ENCODE measurements at places on chromosomes 2 and 18. TPM values are rescaled to one million over a fixed set of nuclear protein-coding genes. Genes with fewer than 3 reads are reported as not detected.
A peak's percentile ranks its signal among the peaks of the same experiment; 100 is the strongest.

The UBXN4 gene
- 134 TPM for total RNA-seq

The DPYSL5 gene
- 313 TPM for total RNA-seq

The CRYGA gene
- total RNA-seq = not detected

DNA sequence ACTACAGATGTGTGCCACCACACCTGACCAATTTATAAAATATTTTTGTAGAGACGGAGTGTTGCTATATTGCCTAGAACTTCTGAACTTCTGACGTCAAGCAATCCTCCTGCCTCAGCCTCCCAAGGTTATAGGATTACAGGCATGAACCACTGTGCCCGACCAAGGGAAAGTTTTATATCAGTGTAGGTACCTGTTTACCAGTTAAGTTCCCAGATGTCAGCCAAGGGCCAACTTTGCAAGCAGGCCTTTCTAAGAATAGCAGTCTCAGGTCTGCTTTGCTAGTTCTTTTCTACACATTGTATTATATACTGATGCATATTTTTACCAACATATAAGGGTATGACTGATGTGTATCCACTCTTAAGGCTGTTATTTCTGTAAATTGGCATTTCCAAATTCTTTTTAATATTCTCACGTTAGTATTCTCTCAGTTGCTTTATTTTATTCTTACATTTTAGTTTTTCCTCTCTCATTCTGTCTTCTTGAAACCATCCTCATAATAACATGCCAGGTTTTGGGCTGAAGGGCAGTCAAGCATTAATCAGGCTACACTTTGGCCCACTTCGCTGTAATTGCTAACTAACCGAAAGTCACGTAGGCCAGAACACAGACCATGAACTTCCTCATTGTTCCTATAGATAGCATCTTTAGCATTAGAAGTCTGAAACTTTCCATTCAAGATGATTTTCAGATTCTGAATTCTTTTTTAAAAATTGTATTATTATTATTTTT, 25.0 kb upstream of the CXXC1 start:
- DNase-seq = no peak

DNA sequence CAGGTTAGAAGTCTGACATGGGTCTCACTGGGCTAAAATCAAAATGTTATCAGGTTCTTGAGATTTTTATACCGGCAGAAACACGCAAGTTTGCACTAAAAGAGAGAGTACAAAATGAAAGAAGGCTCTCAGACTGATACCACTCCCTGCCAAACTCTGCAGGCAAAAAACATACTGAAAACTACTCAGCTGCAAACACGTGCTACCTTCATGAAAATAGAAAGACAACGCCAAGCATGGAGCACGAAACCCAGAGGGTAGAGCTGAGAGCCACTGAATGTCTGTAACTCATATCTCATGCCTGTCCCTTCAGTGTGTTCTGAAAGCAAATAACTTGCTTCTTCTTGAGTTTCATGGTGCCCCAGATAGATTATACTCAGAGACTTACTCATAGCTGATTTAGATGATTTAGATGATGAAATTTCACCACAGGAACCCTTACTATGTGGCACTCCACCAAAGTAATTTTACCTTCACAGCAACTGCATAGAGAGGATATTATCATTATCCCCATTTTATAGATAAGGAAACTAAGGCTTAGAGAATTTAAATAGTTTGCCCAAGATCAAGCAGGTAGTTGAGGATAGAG, 313.0 kb upstream of the SLC39A10 start:
- no peak for DNase-seq

DNA sequence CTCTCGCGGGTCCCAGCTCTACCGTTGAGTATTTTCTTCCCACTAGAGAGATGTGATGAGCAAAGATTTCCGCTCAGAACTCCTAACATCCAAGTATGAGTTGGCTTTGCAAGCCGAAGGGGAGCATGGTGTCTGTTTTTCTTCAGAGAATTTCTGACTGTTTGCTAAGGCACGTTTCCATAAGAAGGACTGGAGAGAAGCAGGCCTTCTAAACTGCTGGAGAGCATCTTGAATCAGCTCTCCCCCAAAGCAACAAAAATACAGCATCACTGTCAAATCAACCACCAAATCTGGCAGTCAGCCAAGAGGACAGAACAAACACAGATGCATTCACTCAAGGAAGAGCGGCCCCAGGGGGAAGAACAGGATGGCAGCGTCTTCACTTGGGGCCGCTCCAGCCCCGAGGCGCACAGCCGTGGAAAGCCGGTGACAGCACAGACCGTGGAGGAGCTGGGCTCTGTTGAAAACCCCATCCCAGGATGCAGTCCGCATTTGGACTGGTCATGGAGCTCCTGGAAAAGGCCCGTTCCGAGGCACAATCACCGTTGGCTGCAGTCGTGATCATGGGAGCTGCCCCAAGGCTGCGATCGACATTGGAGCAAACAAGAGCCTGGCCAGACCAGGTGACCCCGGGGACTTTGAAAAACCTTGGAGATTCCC, 101.4 kb downstream of the NFATC1 start:
- DNase-seq = peak; percentile 37

- DNase-seq = no peak
These were observed 219.1 kb downstream of the CALCRL start for GRCh38 chr2:187228986-187229385.

DNA sequence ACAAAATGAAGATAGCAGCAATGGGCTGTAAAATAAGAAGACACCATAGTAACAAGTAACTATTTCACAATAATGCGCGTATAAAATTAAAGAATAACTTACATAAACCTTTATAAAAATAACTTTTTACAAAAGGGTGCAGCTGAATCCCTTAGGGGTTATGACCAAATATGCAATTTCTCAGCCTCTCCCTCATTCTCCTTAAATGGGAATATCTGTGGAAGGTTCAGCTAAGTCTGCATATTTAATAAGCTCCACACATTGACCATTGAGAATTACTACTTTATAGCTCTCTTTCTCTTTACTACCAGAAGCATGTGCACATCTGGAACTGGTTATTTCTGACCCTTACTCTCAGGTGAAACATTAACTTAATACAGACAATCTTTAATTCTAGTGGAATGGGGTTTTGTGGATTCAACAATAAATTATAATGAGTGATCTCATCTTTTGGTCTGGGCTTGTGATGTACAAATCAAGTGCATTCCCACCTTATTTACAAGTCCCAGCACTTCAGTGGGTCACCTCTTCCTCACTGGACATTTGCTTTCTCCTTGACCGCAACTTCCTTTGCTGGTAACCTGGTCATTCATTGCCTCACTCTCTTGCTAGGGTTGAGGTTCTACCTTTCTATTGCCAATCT, 15.7 kb downstream of the ARHGAP15 start:
- DNase-seq = no peak

DNA sequence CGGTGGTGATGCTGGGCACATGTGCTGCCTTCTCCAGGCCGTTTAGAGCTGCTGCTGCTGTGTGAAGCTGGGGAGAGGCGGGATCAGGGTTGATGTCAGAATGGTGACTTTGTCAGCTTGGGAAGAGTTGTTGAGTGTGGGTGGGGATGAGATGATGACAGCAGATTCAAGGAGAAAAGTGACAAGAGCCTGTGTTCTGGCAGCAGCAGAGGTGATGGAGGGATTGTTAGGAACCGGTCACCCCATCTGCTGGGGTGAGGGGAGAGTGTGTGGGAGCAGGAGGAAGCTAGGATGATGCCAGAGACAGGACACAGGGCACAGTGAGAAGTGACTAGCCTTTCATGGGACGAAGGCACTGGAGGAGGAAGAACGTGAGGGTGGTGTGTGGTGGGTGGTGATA, 345.5 kb downstream of the RNF144A start:
- DNase-seq = no peak

DNA sequence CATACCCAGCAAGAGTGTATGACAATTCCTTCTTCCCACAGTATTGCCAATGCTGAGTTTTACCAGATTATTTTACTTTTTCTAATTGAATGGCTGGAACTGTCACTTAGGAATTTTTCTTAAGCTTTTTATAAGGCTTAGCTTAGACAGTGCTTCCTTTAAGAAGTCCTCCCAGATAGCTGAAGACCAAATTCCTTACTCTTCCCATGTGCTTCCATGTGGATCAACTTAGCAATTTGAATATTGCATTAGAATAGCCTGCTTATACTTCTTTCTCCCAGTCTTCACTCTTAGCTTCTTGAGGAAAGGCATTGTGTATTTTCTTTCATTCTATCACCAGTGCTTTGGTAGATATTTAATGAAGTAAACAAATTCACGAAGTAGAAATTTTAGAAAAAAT, 1144.4 kb downstream of the LRP1B start:
- DNase-seq = no peak

DNA sequence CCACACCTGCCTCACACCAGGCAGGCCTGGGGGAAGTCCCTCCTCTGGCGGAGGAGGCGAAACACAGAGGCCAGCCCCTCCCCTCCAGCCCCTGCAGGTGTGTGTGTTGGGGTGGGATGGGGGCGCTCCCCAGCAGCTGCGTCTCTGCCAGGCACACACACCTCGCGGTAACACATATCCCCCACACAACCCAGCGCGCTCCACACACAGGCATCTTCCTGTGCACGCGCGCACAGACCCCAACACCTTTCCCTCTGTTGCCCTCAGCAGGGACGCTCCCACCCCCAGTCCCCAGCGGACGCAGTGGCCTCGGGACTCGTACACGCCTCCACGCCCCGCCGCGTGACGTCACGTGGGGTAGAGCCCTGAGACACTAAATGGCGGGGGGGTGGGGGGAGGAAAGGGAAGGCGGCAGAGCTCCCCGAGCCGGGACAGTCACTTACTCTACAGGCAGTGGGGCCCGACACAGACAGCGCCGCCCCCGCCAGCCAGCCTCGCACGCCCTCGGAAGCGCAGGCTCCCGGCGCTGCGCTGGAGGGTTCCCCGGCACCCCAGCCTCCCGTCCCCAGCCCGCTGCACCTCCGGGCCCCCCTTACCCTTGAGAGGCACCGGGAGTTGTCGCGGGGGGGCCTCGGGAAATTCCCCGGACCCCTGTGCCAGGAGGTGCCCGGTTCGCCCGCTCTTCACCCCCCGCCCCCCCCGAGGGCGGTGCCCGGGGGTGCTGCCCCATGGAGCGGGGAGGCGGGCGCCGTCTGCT, at the start of gene WNT10A:
WNT10A (plus strand) TSS at position 751 of the 757 bp plus-strand sequence. CDS start 144 bp downstream, outside the sequence.
- no peak for DNase-seq

GRCh38 chr2:195671563-195671962, 14.5 kb downstream of the SLC39A10 start:
- DNase-seq = no peak

DNA sequence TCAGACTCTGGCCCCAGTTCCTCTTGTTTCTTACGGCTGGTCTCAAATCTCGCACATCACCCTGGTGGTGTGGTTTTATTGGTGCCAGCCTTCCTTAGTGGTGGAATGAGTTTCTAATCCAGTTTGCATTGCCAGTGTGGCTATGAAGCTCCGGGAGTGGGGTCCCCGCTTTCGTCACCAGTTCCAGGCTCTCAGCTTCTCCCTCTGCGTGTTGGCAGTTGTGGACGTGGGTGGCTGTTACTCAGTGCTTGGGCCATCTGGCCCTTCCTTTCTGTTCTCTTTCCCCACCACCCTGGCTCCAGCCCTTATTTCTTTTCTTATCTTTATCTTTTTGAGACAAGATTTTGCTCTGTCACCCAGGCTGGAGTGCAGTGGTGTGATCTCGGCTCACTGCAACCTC, 30.1 kb downstream of the EFR3B start:
- no peak for DNase-seq

GRCh38 chr2:46841621-46842020, 74.0 kb downstream of the MCFD2 start:
- DNase-seq = no peak

DNA sequence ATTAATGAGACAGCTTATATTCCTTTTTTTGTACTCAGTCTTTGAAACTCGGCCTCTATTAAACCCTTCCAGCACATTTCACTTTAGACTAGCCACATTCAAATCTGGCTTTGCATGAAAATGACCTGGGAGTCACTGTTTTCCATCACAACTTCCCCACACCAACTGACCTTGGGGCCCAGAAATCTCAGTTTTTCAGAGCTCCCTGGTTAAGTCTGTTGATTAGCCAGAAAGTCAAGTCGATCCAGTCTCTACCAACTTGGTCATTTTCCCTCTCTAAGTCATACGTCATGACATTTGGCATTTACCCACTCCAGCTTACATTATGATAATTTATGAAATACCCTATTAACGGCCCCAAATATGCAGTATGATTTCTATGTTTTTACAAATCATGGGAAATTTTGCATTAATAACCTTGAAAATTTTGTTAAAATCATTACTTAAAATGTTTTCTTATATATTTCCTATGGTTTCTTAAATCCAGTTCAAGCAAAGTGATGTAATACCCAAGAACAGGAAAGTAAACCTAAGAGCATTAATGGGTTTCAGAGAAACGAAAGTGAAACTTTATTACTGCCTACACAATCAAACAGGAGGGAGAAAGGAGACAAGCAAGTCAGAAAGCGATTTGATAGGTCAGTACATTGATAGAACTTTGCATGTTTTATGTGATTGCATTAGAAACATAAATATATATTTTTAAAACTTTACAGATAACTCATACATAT, 77.1 kb downstream of the SPATS2L start:
- DNase-seq = no peak

DNA sequence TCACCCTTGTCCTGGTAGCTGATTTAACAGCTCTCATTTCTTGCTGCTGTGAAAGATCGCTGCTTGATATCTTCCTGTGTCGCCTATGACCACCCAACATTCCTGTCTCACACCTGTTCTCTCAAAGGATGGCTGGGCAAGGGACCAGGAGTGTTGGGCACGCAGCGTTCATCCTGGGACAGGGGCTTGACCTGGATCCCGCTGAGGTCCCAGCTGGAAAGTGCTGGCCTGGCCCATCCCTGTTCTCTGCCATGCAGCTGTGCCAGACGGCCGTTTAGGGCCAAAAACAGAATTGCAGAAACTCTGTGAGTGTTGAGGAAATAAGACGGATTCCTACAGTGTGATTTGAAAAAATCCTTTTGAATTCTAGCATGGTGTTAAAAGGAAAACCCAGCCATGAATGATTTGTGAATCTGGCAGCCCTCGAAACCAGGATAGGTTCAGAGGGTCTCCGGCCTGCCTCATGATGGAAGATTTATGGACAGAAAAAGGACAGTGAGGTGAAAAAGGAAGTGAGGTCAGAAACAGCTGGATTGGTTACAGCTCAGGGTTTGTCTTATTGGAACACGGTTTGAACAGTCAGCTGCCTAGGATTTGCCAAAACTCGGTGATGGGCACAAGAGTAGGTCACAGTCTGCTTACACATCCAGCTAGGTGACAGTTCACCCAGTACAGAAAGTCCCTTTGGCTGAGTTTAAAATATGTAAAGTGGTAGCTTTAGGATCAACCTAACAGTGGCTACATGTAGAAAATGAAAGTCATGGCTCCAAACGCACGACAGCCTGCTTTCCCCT, 164.8 kb downstream of the DCDC2C start:
- no peak for DNase-seq

DNA sequence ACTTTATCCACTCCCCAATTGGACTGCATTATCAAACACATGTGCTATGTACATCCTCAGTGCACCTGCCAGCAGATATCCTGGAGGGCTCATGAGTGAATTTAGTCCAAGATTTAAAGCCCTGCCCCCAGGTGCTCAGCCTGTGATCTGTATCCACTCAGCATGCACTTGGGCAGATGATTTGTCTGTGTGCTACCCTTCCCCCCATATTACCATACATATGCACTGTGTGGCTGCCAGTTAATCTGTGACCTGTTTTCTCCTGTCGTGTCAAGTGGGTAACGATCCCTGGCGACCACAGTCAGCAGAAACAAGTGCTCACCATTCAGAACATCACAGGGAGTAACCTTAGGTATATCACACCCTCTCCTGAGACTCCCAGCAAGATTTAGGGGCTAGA, 10.2 kb downstream of the NAGK start:
- DNase-seq = no peak
